ENCODE measurements at places on chromosomes 6 and 20.
A peak's percentile ranks its signal among the peaks of the same experiment; 100 is the strongest.

DNA sequence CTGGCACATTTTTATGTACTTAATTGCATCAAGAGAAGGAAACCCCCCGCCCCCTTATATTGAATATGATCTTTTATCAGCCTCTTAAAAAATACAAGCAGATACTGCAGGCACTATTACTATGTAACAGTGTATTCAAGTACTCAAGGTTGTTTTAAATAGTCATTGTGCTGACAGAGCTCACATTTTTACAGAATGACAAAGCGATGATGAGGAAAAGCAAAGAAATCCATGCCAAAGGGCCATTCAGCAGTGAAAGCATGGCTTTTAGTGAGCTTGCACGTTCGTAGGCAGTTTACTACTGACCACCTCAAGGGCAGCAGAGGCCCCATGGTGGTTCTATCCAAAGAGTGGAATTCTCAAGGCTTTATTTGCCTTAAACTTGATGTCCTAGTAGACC is 146.8 kb downstream of the RPS12 start:
- peak; percentile 83 for DNase-seq

- no peak for DNase-seq
These were observed 7.7 kb downstream of the TFAP2A start for GRCh38 chr6:10407018-10407673.

DNA sequence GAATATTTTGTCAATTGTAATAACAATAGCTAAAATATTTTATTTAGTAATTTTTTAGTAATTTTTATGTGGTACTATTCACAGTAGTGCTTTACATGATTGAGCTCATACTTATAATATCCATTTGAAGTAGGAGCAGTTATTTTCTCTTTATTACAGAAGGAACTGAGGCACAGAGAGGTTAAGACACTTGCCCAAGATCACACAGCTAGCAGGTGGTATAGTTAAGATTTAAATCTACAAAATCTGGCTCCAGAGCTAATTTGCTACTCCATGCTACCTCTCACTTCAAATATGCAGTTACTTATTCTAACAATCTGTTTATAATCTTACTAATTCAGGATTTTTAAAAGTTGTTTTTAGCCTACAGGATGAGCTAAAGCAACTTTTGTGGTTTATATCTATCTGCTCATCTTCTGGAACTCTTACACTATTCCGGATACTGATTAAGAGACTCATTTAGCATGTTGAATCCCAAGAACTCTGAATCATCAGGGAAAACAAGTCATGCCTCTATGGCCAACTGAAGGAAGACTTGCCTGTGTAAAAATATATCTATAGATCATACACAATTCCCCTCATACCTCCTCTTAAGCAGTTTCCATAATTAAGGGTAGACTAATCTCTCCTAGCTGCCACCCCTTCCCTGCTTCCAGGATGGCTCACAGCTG is 324.2 kb downstream of the UBE3D start:
- no peak for DNase-seq

DNA sequence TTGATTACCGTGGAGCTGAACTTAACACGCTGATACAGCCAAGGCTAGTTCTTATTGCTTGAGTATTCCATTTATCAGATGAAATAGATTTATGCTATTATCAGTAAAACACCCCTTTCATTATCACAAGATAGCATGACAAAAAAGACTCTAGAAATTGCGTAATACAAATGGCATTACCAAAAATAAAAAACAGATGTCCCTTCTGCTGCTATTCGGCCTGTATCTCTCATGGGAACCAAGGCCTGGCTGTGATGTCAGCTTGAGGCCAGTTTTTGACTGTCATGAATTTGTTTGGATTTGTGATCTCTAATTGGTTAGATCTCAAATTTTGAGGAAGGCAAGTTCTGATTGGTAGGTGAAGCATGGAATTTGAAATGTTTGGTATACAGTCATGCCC is 25.2 kb downstream of the MEI4 start:
- DNase-seq, result no peak

GRCh38 chr20:58981628-58982364 is 740 bp downstream of the NELFCD start:
- peak; percentile 21 for DNase-seq

DNA sequence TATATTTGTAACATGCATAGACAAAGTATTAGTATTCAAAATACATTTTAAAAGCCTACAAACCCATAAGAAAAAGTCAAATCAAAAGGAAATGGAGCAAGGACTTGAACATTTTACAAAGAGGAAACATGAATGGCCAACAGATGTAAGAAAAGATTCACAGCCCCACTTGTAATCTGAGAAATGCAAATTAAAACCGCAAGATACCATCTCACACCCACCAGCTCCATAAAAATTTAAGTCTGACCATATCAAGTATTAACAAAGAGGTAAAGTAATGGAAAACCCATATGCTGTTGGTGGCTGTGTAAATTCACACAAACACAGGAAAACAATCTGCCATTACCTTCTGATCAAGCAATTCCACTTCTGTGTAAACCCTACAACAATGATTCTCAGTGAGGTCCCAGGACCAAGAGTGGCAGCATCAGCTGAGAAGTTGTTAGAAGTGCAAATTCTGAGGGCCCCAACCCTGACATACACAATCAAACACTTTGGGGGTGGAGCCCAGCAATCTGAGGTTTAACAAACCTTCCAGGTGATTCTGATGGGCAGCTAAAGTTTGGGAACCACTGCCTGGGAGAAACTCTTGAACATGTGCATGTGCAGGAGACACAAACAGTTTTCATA is 30.9 kb downstream of the BCL2L1 start:
- peak; percentile 39 for DNase-seq

DNA sequence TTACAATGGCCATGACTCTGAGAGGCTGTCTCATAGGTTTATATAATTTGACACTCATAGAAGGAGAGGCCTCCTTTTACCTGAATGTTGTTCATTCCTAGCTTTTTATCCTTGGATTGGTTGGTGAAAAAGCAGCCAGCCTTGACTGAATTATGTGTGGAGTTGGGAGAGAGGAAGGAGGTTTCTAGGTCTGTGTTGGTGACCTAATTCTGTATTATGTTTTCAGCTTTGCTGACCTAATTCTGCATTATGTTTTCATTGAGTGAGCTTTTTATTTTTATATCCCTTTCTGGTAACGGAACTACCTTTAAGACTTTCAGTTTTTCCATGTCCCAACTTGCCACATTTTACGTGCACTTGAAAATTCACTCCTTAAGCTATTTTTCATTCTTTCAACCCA is 59.1 kb upstream of the RNF144B start:
- no peak for DNase-seq

GRCh38 chr6:101931766-101932165 is 538.3 kb downstream of the GRIK2 start:
- DNase-seq, result no peak

GRCh38 chr20:44186201-44186600 is 787 bp downstream of the JPH2 start:
- no peak for DNase-seq

GRCh38 chr20:38430679-38431325 is 4.3 kb downstream of the SNHG17 start:
- no peak for DNase-seq

DNA sequence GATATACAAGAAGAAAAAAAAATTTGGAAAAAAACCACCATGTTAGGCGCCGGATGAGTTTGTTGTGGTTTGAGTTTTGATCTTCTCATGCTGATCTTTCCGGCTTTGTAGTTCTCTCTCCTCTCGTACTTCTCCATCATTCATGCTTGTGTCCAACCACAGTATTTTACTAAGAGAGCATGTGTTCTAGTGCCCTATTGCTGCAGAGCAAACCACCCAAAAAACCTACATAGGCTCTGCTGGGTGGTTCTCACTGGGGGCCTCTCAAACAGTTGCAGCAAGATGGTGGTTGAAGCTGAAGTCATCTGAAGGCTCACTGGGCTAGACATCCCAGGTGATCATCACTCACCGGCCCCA is 404.2 kb downstream of the PLCB1 start:
- no peak for DNase-seq

GRCh38 chr20:63264519-63264918 is 8.1 kb upstream of the ARFGAP1 start:
- DNase-seq, result no peak

GRCh38 chr6:43204271-43205105 is 22.5 kb downstream of the CUL9 start:
- no peak for DNase-seq

GRCh38 chr20:58797371-58798338 is 53.0 kb downstream of the GNAS-AS1 start:
- DNase-seq, result no peak

DNA sequence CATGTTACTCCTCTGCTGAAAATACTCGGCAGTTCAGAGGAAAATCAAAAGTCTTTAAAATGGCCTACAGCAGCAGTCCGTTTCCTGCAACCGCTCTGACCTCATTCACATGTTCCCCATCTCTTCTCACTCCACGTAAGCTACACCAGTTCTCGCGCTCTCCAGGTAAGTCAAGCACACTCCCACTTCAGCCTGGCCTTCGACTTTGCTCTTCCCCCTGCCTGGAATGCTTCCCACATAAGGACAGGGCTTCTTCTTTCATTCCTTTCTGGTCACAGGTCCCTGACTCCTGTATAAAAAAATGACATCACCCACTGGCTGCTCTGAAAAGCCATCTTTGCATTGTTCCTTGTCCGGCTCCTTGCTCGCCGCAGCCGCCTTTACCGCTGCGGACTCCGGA is 42.7 kb downstream of the MGME1 start:
- DNase-seq, result no peak

DNA sequence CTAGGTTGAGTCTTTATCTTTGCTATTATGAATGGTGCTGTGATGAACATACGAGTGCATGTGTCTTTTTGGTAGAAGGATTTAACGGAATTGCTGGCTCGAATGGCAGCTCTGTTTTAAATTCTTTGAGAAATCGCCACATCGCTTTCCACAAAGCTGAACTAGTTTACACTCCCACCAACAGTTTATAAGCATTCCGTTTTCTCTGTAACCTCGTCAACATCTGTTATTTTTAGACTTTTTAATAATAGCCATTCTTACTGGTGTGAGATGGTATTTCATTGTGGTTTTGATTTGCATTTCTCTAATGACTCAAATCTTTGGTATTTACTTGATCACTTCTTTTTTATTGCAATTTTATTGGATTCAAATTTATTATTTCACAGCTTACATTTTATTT is 117.4 kb upstream of the HDGFL1 start:
- peak; percentile 18 for DNase-seq

DNA sequence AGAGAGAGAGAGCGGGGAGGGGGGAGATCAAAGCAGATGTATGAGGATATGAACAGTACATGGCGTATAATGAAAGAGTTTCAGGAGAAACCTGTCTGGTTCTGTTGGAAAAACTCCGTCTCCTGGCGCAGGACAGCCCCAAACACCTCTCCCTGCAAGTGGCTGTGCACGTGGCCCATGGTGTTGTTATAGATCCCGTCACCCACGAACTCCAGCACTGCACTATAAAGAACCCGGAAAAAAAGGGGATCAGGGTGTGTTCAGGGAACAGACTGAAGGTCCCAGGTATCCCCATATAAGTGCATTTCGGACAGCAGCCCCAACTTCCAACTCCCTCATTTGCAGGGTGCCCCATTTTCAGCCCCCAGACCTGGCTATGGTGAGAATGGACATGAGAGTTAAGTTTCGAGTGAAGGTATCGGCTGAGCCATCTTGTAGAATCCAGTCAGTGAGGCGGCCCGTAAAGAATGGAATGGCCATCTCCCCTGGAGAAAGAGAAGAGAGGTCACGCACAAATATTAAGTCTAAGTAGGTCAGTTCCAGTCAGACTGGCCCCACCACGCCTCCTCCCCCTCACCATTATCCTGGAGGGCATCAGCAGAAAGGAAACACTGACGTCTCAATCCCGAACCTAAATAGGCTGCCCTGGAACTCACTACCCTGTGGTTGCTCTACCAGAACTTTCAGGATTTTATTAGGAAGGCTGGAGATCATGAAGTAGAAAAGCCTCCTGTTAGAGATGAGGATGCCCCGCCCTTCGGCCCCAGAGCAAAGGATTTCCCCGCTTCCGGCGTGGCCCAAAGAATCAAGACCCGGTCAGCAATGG is 1.3 kb downstream of the TAP1 start:
- DNase-seq, result peak; percentile 2

DNA sequence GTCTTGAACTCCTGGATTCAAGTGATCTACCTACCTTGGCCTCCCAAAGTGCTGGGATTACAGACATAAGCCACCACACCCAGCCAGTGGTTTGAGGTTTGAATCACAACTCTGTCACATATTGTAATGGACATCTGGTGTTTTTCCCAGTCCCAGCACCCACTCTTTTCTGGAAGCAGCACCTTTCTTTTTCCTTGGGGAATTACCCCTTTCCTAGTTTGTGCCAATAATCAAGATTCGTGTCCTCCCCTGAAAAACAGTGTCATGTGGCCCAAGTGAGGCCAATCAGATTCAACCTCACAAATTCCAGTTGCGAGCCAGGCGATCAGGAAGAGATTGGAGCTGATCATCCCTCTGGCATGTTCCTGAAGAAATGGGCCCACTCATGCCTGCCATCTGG is 71.7 kb upstream of the SGK1 start:
- DNase-seq, result no peak

- no peak for DNase-seq
These were observed 29.4 kb downstream of the NCOA5 start for GRCh38 chr20:46060301-46060881.

DNA sequence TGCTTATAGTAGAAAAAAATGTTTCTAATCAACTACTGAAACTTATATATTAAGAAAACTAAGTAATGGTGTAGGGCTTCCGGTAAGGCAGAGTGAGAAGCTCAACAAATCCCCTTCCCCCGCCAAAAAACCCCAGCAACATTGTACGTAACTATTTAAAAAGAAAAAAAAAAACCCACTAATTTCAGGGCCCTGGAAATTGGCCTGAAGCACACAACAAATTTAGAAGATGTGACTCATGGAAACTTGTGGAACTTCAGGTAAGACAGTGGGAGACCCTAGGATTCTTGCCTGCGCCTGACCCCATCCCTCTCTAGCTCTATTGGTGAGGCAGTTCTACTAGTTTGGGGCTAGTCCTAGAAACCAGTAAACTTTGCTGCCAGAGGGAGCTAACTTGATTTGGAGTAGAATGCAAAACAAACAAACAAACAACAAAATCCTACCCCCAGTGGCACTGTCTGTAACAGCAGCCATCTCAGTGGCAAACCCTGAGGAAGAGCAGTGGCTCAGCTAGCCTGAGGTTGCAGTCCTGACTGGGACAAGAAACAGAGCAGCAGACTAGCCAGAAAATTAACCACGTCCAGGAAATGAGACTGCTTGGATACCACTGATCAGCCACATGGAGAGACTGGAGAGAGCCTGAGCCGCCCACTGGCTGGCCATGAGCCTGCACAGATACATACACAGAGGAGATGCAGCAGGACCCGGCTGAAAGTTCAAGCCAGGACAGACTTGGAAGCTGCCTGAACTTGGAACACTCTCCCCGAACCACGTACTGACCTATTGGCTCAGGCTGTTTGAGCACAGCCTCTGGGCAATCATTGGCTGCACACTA is 135.1 kb downstream of the TBXT start:
- DNase-seq, result peak; percentile 86

GRCh38 chr6:108453601-108454185 is 107.0 kb upstream of the FOXO3 start:
- peak; percentile 94 for DNase-seq

- DNase-seq, result no peak
These were observed 49.2 kb downstream of the ANKS1A start for GRCh38 chr6:34938268-34938667.

DNA sequence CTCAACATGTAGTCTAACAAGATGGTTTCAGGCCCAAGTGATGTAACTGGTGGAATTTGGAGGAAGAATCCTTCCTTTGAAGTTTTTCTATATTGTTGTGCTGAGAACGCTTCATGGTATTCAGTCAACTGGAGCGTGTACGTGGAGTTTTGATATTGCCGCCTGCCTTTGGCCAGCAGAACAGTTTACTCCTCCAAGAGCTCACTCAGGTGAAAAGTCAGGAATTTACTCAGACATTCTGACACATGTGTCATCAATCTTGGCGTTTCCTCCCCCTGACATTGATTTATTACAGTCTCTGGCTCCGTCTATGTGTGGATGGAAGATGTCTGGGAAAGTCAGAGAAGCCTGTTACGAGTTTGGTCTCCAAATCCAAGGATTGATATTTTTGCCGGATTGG is 19.0 kb upstream of the TGM2 start:
- no peak for DNase-seq

All from astrocyte of the spinal cord (primary cell).